ENCODE measurements at places on chromosomes 13 and 19.

DNA sequence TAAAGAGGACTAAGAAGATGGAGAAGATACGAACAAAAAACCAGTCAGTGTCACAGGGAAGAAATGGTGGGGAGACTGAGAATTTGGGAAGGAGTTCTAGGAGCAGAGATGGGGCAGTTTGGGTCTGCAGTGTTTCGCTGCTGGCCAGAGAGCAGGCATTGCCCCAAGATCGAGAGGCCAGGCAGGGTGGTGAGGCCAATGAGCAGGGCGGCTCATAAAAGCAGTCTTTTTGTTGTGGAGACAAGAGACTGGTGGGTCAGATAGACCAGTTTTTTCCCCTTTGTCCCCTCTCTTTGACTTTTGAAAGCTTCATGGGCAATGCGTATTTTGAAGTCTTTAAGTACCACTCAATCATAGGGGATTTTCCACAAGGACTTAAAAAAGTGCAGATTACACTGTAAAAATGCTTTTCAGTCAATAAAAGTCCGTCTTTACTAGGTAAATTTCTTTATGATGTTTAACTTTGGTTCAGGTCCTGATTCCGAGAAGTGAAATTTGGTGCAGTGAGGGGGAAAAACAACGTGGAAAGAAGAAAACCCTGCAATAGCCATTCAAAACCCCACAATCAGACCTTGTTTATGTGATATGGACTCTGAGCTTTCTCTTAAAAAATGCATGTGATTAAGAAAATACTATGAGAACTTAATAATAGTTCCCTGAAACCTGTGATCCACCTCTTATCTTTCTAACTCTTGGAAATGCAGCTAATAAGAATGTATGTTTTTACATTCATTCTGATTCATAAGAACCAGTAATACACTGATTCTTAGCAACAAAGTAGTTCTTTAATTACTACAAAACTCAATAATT, 338.9 kb downstream of the KLF5 start:
- DNase-seq: no peak

- no peak for DNase-seq
These were observed 33.8 kb upstream of the SACS start for GRCh38 chr13:23467048-23467931.

DNA sequence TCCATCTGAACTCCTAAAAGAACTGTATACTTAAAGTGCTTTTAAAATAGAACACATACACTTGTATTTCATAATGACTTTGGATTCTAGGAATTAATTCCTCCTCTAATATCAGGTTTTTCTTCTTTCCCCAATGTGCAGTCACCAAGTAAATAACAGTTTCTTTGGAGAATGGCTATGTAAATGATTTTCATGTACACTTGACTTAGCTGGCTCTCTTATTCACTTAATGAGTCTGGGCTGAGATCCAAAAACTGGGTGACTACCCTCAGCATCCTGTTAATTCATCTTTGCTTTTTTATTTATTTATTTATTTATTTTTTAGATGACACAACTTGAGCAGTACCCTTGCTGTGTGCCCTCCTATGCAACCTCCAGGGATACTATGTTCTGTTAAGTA, 1003.7 kb downstream of the SLITRK1 start:
- DNase-seq: no peak

- DNase-seq: no peak
These were observed 47.9 kb downstream of the CERS4 start for GRCh38 chr19:8257052-8257443.

GRCh38 chr13:98731925-98732324, 20.5 kb downstream of the SLC15A1 start:
- no peak for DNase-seq

DNA sequence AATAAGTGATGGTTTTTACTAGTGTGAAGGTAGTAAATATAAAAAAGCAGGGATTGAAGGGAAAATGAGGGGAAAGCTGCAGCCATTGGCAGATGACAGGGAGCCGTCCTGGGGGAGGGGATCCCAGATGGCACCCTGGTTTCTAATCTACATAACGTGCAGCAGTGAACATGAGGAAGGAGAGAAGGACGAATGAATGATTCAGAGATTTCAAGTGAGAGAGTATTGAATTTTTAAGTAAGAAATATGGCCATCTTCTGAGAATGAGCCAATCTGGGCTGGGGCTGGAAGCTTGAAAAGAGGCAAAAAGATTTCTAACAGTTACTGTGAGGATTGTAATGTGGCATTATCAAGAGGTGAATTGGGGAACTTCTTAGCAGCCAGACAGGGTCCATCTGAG, 414.2 kb downstream of the MYO16 start:
- DNase-seq: no peak

DNA sequence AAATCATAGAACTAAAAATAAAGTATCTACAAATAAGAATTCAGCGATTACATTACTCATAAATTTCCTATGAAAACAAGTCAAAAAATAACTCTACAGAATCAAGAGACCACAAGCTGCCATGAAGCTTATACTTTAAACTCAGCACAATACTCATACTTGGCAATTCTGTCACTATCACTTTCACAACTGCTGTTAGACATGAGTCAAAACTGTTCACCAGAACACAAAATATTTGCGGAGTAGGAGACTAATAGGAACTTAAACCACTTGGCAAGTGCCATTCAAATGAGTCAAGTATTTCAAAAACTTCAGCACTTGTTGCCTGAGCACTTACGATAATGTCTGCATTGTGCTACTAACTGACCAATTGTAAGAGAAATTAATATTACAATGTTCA, 387.8 kb upstream of the GPC6 start:
- no peak for DNase-seq

DNA sequence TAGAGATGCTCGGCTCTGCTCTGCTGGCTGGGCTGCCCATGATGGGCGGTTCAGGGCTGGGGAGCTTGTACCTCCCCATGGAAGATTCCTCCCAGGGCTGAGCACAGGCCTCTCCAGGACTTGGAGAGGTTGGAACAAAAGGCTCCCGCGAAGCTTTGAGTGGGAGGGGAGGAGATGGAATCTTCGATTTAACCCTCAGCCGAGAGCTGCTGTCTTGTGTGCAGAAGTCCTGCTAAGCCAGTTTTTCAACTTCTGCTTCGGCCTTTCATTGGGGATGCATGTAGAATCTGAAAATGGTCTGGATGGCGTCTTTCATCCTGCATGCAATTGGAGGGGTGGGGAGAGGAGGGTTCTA, 163.3 kb downstream of the KDM4B start:
- no peak for DNase-seq

- no peak for DNase-seq
These were observed 93.8 kb upstream of the CACNA1A start for GRCh38 chr19:13600091-13600490.

DNA sequence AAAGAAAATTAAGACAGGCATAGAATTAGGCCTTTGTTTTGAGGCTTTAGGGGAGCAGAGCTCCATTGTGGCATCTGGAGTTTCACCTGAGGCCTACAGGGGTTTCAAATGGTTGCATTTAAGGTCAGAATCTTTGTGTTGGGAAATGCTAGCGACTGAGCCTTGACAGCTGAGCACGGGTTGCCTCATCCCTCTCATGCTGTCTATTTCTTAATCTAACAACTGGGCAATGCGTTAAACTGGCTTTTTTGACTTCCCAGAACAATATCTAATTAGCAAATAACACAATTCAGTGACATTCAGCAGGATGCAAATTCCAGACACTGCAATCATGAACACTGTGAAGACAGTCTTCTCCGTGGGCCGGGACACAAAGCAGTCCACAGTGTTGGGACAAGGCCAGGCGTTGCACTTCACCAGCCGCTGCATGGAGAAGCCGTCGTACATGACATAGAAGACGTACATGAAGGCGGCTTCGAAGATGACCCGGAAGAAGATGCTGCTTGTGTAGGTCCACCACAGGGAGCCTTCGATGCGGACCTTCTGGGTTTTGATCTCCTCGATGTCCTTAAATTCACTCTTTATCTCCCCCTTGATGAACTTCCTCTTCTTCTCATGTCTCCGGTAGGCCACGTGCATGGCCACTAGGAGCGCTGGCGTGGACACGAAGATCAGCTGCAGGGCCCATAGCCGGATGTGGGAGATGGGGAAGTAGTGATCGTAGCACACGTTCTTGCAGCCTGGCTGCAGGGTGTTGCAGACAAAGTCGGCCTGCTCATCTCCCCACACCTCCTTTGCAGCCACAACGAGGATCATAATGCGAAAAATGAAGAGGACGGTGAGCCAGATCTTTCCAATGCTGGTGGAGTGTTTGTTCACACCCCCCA, 3.8 kb downstream of the GJB2 start:
- peak; percentile 58 for DNase-seq

DNA sequence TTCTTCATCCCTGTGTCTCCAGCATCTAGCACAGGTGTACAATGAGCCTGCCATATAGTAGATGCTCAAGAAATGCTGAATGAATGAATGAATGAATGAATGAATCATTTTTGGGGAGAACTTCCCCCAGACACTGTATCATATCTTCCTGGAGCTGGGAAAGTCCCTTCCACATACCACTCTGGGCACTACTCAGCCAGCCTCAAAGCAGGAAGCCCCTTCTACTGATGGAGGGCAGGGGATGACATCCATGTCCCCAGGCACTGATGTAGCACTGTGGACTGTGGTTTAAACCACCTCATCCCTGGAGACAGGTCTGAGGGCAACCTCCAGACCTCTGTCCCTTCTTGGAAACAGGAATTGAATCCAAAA, 4.8 kb downstream of the GNA15 start:
- peak; percentile 50 for DNase-seq

- peak; percentile 60 for DNase-seq
These were observed 2.7 kb upstream of the ZBTB7A start for GRCh38 chr19:4069331-4069959.

Data from suppressor macrophage treated with lipopolysaccharide for 4 hours (primary cell).